ENCODE measurements at places on chromosomes 12 and 14.

GRCh38 chr12:55789893-55790292 lies 27.6 kb downstream of the SARNP start:
- no peak for DNase-seq

DNA sequence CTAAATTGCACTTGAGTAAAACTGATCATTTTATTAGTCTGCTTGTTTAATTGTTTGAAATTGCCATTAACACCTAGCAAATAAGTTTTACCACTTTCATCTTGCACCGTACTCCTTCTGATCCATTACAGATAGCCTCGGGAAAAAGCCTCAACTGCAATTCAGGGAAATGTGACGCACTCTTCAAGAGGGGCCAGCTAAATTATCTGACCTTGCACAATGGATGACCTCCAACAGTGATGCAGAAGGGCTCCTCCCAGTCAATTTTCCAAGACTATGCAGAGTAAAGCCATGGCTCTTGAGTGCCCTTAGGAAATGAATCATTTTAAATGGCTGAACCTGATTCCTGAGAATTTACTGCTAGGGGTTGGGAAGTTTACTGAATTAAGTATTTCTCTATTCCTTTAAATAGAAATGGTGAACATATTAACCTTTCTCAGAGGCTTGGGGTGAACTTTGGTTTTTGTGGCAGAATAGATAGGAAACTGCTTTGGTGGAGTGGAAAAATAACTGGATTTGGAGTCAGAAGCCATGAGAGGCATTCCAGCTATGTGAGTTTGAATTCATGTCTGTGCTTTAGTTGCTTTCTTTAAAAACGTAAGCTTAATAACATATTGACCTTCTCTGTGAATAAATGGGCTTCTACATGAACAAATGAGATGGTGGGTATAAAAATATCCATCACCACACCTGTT lies 64.8 kb upstream of the OVCH1 start:
- no peak for DNase-seq

- DNase-seq, result no peak
Observed at GRCh38 chr14:89628521-89628920, 211.5 kb upstream of the FOXN3 start.

GRCh38 chr12:2161473-2161872 lies 108.7 kb downstream of the CACNA1C start:
- DNase-seq, result no peak

DNA sequence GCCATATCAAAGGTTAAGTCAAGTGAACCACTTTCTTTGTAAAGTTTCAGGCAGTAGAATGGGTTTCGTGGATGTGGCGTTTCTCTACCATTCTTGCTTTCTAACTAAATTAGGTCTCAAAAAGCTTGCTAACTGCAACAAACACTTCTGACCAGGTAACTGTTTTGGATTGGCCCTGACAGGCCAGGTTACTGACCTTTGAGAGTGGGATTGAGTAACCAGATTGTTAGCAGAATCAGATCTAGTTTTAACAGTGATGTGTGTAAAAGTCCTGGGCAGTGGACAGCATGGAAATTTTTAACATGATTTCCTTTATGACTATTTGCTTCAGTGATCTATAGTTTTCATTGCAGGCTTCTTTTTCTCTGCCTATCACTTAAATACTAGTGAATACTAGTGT lies 57.9 kb downstream of the TMTC3 start:
- no peak for DNase-seq

DNA sequence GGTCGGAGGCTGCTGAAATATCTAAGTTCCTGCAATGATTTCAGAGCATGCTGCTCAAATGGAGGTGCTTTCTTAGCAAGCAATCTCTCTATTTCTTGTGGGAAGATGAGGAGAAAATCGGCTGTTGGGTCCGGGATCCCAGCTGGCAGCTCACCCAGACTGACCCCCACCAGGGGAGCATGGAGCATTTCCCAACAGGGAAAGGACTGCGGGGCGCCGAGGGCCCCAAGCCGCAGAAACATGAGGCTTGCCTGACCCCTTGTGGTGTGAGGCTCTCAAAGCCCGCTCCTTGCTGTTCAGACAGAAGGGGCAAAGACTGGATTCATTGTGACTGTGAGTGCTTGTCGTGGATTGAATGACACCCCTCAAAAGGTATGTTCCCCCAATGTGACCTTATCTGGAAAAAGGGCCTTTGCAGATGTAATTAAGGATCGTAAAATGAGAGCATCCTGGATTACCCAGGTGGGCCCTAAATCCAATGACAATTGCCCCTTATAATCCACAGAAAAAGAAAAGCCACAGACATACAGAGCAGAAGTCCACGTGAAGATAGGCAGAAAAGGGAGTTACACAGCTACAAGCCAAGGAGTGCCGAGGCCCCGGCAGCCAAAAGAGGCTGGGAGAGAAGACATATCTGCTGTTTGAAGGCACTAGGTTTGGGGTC lies 116.3 kb upstream of the VASH1 start:
- DNase-seq, result no peak

- DNase-seq, result peak; percentile 92
Observed at GRCh38 chr12:3698218-3698974, 54.5 kb downstream of the CRACR2A start.

DNA sequence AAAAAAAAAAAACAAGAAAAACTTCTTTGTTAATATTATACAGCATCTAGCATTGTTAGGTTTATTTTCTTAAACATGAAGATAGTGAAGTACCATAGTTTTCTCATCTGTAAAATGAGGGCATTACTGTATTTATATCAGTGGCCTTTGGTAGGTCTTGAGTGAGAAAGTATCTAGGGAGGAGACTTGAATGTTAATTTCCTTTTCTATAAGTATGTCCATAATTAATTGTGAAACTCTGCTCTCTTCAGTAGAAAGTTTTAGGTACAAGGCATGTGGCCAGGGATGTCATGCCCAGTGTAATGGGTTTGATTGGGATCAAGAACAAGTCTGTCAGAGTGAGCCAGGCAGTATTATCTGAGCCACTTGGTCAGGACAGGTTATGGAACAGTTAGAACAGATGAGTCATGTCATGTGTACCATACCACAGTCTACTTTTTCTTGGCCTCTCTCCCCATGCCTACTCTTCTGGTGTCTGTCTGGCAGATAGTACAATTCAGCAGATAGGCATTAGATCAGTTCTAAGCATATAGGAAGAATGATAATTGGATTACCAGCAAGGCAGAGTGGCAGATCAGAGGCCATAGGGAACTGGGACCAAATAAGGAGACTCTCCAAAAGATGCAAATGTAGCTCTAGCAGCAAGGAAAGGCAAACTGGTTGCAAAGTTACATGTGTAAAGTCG lies 30.4 kb downstream of the FBXO34 start:
- no peak for DNase-seq

DNA sequence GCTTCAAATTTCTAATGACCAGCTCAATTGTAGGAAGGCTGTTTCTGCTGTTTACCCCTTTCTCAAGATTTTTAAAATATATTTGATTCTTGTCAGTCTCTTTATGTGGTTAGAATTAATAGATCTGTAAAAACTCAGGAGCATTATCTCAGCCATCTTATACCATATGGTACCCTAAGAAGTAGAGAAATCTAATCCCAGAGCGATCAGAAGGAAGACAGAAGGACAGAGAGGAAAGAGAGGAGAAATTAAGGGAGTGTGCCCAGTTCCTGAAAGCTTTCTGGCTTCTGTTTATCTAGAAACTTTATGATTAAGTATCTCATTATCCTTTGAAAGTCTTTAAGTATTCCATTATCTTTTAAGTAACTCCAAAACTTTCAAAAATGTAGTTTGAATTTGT lies 152.1 kb upstream of the NAV3 start:
- no peak for DNase-seq

DNA sequence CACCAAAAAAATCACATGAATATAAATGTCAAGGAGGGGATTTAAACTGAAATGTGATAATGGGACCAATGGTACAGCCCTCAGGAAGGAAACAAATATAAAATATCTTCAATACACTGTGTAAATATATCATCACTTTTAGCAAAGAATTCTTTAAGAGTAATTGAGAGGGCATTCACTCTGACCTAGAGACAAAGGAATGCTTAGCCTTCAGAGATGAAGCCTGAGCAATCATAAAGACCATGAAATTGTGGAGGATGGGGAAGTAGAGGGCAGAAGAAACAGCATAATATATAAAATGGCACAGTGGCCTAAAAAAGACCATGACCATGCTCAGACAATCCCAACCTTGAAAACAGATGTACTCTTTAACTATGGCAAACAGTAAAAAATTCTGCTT lies 20.4 kb downstream of the YAF2 start:
- DNase-seq, result peak; percentile 25

DNA sequence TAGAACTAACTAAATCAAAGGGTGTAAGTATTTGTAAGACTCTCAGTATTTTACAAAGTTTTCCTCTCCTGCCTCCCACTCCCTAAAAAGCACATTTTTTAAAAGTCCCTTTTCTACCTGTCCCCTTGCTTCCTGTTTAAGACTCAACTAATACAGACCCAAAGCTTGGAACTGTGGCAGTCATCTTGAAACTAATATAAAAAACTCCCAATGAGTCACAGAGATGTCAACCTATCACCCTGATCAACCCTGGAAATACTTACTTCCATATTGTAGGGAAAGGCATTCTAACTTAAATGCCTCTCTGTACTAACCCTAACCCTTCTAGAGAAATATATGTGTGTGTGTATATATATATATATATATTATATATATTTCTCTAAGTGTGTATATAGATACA lies 184.8 kb downstream of the SPTSSA start:
- DNase-seq, result no peak

GRCh38 chr14:91674911-91675310 lies 57.0 kb downstream of the CATSPERB start:
- DNase-seq, result no peak

- DNase-seq, result no peak
Observed at GRCh38 chr14:105323663-105324062, 9.1 kb downstream of the PACS2 start.

- DNase-seq, result no peak
Observed at GRCh38 chr12:85041395-85041794, 5.2 kb downstream of the LRRIQ1 start.

DNA sequence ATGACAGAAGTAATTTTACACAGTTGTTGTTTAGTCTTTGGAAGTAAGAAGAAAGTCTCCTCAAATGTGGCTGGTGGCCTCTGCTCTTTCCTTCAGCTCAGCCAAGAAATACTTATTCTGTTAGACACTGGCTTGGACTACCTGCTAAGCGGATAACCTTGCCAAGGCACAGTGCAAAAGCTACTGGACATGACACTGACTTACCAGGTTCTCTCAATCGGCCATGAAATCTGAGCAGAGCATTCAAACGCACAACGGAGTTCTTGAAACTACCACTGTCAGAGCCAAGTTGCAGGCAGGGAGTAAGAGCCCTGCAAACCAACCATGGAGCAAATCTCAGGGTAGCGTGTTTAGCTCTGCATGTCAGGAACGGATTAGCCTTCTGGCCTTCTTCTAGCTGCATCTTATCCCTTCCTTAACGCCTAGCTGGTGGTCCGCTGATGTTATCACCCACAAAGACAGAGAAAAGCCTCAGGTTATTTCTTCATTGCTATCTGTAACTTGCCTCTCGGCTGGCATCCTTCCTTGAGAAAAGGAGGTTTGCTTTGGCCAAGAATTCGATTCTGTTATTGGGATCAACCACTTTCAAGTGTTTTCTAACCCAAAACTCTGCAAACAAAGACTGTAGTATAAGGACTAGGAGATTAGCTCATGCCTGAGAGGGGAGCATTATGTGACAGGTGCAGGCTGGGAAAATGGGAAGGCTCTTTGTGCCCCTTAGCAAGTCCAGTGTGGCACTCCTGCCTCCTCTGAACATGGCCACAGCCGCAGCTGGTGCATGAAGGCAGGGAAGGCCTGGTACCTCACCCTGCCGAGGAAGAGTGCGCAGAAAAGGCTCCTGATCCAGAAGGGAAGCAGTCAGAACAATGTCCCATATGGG lies 223.4 kb downstream of the GLT1D1 start:
- no peak for DNase-seq

DNA sequence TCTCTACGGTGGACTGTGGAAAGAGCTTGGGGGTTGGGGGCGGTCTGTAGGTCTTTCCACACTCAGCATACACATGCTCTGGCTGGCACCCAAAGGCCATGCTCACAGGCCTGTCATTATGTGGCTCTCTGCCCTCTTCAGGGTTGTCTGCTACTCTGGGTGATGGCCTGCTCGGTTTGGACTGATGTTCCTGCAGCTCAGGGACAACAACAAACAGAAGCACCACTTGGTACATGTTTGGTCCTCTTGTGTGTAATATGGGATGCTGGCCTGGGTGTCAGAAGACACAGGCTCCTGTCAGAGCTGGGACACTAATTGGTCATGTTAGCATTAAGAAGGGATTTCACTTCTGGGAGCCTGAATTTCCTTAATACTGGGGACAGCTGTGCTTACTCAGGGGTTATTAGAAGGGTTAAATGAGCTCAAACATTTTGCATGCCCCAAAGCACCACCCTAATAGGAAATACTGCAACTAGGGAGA lies 32.7 kb upstream of the SELPLG start:
- DNase-seq, result no peak

All from fibroblast of skin of left biceps (primary cell).